ENCODE measurements at places on chromosomes 6 and 20.

DNA sequence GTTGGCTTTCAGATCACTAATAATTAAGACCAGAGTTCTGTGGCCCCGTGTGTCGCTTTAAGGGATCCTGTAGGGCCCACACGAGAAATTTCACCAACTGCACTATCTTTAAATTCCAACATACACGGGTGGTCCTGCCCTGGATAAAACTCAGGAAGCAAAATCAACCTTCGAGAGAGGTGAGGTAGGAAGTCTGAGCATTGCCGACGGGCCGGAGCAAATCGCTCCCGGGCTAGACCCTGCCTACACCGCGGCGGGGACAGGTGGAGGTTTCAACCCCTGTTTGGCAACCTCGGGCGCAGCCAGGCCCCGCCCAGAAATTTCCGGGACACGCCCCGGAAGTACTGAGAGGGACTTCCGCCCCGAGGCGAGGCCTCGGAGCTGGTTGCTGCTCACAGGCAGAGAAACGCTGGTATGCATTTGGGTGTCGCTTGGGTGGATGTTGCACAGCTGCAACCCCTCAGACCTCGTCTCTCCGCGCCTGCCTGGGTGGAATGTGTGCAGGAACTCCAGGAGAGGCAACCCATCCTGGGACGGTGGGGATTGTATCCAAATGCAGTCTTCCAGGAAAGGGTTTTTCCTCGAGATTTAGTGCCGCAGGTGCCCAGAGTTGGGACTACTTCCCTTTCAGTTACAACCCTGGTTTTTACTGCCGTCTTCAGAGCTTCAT is 19.9 kb downstream of the ZKSCAN8 start:
- no peak for DNase-seq

DNA sequence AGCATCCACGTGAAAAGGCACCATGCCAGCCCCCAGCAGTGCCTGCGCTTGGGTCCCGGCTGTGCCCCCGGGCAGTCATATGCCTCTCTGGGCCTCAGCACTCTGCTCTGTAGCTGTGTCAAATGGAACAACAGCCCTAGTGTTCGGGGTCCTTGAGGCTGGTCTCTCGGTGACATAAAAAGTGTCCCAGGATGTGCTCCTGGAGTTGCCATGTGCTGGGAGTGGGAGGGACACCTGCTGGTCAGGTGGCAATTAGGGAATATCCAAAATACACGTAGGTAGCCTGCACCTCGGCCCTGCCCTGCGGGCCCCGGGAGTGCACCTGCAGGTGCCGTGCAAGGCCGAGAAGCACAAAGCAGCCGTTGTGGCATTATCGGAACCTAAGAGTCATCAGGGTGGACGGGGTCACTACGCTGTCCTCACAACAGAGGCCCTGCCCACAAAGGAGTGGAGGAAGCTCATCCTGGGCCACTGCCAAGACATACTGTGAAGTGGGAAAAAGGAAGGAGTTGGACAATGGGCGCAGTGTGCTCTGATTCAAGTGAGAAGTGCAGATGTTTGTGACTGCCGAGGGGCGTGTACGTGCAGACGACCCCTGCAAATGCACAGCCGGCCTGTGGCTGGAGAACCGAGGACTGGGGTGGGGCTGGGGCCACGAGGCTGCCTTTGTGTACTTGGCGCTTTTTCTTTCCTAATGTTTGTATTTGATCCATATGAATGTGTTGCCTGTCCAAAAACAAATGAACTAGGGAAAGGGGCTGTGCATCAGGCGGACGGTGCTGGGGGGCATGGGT is 24.6 kb downstream of the SLCO4A1 start:
- DNase-seq, result no peak

DNA sequence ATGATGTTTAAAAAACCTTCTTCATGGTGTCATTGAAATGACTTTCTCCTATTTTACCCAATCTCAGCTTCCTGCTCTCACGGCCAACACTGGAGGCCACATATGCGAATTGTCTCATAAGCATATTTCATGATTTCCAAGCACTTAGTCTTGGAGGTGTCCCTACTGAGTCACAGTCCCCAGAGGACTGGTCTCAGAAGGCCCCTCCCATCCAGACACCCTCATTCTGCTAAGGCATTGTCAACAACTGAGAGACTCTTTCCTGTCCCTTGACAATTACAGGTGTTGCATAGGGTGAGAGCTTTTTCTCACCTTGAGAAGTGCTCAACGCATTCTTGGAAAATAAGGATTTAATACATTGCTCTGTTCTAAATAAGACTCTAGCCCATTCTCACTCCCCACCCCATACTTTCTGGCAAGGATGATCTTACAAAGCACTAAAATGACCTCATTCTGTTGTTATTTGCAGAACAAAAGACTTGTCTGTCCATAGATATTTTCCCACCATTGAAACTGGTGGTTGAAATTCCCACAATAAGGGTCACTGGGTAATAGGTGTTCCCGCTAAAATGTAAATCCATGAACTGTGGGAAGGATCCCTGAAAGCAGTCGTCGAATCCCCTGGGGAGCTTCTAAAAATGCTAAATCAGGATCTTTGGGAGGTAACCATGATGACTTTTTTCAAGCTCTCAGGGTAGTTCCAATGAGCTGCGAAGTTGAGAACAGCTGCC is 32.3 kb upstream of the SLC22A23 start:
- no peak for DNase-seq

DNA sequence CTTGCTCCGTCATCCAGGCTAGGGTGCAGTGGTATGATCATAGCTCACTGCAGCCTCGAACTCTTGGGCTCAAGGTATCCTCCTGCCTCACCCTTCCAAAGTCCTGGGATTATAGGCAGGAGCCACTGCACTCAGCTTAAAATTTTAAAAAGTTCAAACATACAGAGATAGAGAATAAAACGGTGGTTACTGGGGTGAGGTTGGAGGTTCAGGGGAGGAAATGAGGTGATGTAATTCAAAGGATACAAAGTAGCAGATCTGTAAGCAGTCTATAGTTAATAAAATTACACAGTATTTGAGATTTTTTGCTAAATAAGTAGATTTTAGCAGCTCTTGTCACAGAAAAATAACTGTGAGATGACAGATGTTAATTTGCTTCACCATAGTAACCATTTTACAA is 7.5 kb upstream of the AFG1L start:
- no peak for DNase-seq

- DNase-seq, result no peak
These were observed 19.7 kb upstream of the TM9SF4 start for GRCh38 chr20:32089637-32090362.

GRCh38 chr6:26158581-26159356 is 71.5 kb downstream of the HFE start:
- DNase-seq, result peak; percentile 87

DNA sequence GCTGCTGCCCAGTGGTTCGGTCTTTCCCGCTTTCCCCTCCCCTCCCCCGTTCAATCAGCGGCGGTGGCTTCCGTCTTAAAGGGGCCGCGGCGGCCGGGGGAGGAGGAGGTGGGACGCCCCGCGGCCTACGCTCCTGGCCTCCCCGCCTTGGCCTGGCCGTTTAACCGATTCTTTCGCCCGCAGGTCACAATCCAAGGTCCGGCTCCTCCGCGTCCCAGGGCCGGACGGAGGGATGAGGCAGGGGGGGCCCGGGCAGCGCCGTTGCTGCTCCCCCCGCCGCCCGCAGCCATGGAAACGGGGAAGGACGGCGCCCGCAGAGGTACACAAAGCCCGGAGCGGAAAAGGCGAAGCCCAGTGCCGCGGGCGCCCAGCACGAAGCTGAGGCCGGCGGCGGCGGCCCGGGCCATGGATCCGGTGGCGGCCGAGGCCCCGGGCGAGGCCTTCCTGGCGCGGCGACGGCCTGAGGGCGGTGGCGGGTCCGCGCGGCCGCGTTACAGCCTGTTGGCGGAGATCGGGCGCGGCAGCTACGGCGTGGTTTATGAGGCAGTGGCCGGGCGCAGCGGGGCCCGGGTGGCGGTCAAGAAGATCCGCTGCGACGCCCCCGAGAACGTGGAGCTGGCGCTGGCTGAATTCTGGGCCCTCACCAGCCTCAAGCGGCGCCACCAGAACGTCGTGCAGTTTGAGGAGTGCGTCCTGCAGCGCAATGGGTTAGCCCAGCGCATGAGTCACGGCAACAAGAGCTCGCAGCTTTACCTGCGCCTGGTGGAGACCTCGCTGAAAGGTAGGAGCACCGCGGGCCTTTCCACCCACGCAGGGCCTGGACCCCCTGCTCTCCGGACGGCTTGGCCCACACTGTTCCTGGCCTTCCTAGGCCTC is 1.2 kb downstream of the STK35 start:
- DNase-seq, result peak; percentile 89

DNA sequence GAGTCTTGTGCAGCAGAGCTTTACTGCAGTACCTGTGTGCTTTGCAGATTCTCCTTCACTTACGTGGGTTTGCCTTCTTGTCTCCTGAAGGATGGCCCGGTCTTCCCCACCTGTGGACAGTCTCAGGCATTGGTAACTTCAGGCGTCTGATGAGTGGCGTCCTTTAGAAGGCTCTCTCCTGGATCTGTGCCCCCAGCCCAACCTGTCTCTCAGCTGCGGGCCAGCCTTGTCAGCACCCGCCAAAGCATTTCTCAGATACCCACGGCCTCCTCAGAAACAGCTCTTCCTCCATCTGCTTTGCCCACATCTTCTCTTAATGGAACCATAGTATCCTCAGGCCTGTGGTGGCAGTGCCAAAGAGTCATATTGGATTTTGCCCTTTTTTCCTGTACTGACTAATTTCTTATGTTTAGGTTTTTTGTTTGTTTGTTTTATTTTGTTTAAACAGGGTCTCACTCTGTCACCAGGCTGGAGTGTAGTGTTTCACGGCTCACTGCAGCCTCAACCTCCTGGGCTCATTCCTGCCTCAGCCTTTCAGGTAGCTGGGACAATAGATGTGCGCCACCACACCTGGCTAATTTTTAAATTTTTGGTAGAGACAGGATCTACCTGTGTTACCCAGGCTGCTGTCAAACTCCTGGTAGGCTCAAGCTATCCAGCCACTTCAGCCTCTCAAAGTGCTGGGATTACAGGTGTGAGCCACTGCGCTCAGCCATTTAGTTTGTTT is 96.6 kb downstream of the ARID1B start:
- no peak for DNase-seq

GRCh38 chr6:158629367-158630221 is 14.9 kb downstream of the DYNLT1 start:
- DNase-seq, result no peak

DNA sequence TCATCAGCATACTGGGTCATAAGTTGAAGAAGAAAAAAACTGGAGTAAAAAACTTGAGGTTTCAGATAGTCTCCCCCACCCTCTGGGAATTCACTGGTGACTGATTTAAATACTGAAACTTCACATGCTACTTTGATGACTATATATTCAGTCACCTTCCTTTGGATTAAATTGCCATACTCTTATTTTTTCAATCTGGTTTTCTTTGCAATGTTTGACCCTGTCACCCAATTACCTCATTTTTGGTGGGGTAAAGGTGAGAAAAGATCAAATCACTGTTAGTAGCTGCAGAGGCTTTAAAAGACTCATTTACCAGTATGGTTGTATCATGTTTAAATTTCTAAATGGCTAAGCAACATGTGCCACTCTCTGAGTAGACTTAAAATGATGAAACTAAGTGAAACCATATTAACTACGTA is 862.7 kb upstream of the FLRT3 start:
- no peak for DNase-seq

GRCh38 chr20:60403105-60403741 is 445.0 kb downstream of the CDH26 start:
- no peak for DNase-seq

- DNase-seq, result no peak
These were observed 33.6 kb downstream of the TRAM2 start for GRCh38 chr6:52543262-52543661.

DNA sequence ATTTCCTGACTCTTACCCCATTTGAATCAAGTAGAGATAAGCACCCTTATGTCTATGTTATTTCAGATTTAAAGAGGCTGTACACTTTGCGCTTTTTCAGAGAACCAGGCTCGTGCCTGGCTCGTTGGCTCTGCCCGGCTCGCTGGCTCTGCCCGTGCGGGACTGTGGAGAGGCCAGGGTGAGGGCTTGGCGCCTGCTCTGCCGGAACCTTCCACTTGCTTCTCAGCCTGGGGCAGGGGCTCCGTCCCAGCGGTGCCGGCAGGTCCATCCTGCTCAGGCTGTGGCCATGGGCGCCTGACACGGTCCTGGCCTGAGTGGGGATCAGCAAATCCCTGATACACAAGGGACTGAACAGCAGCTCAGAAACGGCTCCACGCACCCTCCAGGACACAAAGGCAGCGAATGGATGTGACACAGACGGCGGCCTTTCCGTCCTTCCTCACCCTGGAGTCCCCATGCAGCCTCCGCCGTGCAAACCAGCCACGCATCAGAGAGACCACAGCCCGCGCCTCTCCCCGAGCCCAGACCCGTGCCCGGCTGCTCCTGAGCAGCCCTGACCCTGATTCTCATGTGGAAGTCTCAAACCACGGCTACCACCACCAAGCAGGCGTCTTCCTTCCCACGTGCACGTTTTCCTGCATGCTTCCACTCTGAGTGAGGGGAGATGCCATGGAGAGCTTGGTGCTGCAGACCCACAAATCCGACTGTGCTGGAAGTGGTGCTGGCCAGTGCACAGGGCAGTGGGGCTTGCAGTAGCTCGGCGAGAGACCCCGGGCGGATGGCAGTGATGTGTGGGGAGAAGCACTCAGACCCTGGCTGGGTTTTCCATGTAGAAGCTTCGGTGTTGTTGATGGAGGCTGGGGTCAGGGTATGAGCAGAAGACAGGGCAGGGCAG is 233.9 kb downstream of the ERMARD start:
- no peak for DNase-seq

DNA sequence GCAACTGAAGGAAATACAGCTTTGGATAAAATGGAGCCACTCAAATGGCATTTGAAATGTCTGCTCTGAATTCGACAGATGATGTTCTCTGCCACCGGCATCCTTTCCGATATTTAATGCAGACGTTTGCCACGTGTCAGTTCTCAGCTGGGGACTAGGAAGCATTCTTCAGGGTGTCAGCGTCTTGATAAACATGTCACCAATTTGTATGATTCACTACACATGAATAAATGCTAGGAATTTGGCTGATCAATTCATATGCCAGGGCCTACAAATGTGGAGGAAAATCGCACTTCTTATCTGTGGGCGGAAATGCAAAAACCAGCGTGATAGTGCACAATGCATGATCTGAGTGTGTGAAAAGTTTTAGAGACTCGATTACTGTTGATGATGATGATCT is 169.5 kb downstream of the SLC24A3 start:
- DNase-seq, result no peak

DNA sequence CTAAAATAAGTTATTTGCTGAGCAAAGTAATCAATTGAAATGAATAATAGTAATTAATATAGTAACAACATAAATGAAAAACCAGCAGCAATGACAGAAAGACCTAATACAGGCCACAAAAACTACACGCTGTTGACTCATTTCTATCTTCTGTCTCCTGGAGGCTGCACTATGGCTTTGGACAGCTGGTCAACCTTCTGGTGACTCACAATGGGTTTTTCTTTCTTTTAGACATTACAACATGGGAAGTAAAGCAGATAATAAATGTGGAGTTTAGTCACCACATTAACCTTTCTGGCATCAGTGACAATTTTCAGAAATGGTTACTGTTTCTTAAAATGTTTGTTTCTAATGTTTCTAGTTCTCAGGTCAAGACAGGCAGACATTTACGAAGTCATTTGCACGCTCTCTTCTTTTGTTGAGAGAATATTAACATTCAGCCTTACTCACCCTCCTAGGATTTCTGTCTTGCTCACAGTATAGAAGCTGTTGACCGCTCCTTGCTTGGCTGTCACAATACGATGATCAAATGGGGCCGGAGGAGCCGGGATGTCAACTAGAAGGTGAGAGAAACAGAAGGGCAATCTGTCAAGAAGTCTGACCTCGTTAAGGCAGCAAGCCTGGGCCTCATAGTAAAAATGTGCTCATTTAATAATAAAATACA is 62.2 kb downstream of the MYLK4 start:
- DNase-seq, result no peak

- no peak for DNase-seq
These were observed 12.3 kb downstream of the CST5 start for GRCh38 chr20:23867152-23867776.

- DNase-seq, result no peak
These were observed 23.7 kb upstream of the SIRT5 start for GRCh38 chr6:13550656-13551055.
